ENCODE measurements at places on chromosomes 16 and 17.

- no peak overlapping the region for H3K4me3 ChIP-seq
- DNase-seq = no peak
- no peaks in the 10 kb centered on the region for H3K27me3 ChIP-seq
- no peak overlapping the region for H3K27ac ChIP-seq
- H3K36me3 ChIP-seq = no peaks in the 10 kb centered on the region
Observed at GRCh38 chr17:54527941-54528340, 372.7 kb upstream of the TOM1L1 start.

GRCh38 chr17:47270946-47271705, 17.5 kb downstream of the ITGB3 start:
- H3K27ac ChIP-seq = no peak overlapping the region
- H3K4me3 ChIP-seq = no peak overlapping the region
- no peak for DNase-seq
- no peaks in the 10 kb centered on the region for H3K36me3 ChIP-seq
- H3K4me1 ChIP-seq = no peaks in the 10 kb centered on the region

- no peak overlapping the region for H3K27ac ChIP-seq
- H3K4me1 ChIP-seq = no peaks in the 10 kb centered on the region
- no peaks in the 10 kb centered on the region for H3K36me3 ChIP-seq
Observed at GRCh38 chr17:66172691-66173223, 19.2 kb downstream of the CEP112 start.

DNA sequence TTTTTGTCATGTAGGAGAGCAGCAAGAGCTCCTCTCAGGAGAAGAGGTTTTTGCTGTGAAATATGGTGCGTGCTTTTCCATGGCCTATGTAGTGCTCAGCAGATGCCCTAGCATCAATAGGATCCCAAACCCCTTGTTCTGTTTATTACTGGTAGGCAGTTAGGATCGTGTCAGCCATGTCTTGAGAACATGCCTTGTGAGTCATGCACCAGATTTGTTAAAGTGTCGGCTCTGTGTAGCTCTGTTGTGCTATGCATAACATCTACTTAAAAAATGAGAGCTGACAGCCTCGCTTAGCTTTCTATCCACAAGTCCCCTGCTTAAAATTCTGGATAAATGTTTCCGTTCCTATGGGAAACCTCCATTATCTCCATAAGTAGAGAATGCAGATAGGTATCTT, 4.4 kb upstream of the EIF4A3 start:
- H3K27me3 ChIP-seq = no peaks in the 10 kb centered on the region
- no peak for DNase-seq
- H3K4me1 ChIP-seq = peaks cover 23% of the 10 kb centered on the region
- no peak overlapping the region for H3K4me3 ChIP-seq
- H3K36me3 ChIP-seq = no peaks in the 10 kb centered on the region

GRCh38 chr17:74497471-74497870, 31.0 kb downstream of the CD300A start:
- H3K27ac ChIP-seq = no peak overlapping the region
- no peak for DNase-seq
- no peak overlapping the region for H3K4me3 ChIP-seq
- no peaks in the 10 kb centered on the region for H3K36me3 ChIP-seq

Data from CD4-positive, alpha-beta memory T cell (primary cell).